ENCODE measurements at places on chromosomes 16 and 17. TPM values are rescaled to one million over a fixed set of nuclear protein-coding genes. Genes with fewer than 3 reads are reported as not detected.

GRCh38 chr16:16924613-16925012 lies 545.7 kb downstream of the NPIPA7 start:
- H3K4me3 ChIP-seq: no peak overlapping the region
- no peaks in the 10 kb centered on the region for H3K27me3 ChIP-seq
- no peak for DNase-seq
- no peaks in the 10 kb centered on the region for H3K4me1 ChIP-seq
- no peak overlapping the region for H3K27ac ChIP-seq

The C17orf100 gene
- total RNA-seq: 1.8 TPM

DNA sequence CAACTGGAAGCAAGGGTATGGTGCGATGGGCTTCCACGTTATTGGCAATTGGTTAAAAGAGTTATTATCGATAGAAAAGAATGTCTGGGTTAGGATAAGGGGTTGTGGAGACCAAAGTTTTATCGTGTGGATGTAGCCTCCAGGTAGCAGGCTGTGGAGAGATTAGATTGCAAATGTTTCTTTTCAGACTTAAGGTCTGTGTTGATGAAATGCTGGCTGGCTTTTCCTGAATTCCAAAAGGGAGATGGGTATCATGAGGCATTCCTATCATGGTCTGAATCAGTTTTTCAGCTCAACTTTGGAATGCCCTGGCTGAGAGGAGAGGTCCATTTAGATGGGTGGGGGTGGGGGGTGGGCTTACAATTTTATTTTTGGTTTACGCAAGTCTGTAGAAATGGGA lies 395.0 kb upstream of the RBFOX1 start:
- H3K4me1 ChIP-seq: no peaks in the 10 kb centered on the region
- H3K4me3 ChIP-seq: no peak overlapping the region
- no peaks in the 10 kb centered on the region for H3K27me3 ChIP-seq
- no peak for DNase-seq
- H3K36me3 ChIP-seq: no peaks in the 10 kb centered on the region

The ANKS4B gene
- not detected for total RNA-seq

- no peak overlapping the region for H3K4me3 ChIP-seq
- no peak overlapping the region for H3K27ac ChIP-seq
- peaks cover 4% of the 10 kb centered on the region for H3K4me1 ChIP-seq
- no peaks in the 10 kb centered on the region for H3K36me3 ChIP-seq
Measured at GRCh38 chr16:8569650-8570346, 20.5 kb downstream of the TMEM114 start.
